ENCODE measurements at places on chromosomes 6 and 20.

DNA sequence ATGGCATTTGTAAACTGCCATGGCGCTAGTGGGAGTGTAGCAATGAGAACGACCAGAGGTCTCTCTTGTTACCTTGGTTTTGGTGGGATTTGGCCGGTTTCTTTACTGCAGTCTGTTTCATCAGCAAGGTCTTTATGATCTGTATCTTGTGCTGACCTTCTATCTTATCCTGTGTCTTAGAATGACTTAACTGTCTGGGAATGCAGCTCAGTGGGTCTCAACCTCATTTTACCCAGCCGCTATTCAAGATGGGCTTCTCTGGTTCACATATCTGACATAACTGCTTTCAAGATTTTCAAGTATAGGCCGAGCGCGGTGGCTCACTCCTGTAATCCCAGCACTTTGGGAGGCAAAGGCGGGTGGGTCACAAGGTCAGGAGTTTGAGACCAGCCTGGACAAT lies 1.9 kb upstream of the SFT2D1 start:
- DNase-seq, result no peak

GRCh38 chr6:138309695-138310094 lies 68.0 kb upstream of the SMIM28 start:
- DNase-seq, result no peak

DNA sequence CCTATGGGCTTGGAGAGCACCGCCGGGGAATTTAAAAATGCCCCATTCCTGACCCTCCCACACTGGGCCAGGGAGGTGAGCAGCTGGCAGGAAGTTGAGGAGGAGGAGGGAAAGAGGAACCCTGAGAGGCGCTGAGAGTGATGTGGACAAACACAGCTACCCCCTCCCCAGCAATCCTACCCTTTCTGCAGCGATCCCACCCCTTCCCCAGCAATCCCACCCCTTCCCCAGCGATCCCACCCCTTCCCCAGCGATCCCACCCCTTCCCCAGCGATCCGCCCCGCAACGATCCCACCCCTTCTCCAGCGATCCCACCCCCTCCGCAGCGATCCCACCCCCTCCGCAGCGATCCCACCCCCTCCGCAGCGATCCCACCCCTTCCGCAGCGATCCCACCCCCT lies 111.6 kb downstream of the SYCP2 start:
- DNase-seq, result no peak

DNA sequence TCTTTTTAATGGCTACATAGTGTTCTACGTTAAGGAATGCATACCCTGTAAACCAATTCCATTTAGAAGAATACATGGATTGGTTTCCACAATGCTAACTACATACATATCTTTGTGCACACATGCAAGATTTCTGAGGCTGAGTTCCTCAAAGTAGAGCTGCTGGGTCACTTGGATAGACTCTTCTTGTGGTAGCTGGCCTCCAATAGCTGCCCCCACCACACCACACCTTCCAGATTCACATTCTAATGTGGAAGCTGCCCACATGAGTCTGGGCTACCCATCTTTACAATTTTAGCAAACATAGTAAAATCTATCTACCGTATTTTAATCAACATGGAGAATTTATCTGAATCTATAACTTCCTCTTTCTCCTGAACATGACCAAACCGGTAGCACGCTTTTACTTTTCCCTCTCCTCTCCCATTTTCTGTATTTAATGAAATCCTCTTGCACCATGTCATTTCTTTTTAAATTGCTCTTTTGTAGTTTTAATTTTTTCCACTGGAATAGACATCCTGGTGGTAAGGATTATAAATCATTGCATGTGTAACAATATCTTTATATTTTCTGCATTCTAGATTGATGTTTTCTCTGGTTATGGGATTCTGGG lies 74.7 kb upstream of the CITED2 start:
- no peak for DNase-seq

- no peak for DNase-seq
These were observed 80.8 kb downstream of the PHACTR2 start for GRCh38 chr6:143758551-143758950.

GRCh38 chr20:50868509-50869495 lies 62.4 kb downstream of the ADNP start:
- DNase-seq, result no peak

GRCh38 chr6:168219804-168220203 lies 99.8 kb downstream of the DACT2 start:
- DNase-seq, result no peak

- DNase-seq, result no peak
These were observed 56.9 kb downstream of the JPH2 start for GRCh38 chr20:44129911-44130718.

DNA sequence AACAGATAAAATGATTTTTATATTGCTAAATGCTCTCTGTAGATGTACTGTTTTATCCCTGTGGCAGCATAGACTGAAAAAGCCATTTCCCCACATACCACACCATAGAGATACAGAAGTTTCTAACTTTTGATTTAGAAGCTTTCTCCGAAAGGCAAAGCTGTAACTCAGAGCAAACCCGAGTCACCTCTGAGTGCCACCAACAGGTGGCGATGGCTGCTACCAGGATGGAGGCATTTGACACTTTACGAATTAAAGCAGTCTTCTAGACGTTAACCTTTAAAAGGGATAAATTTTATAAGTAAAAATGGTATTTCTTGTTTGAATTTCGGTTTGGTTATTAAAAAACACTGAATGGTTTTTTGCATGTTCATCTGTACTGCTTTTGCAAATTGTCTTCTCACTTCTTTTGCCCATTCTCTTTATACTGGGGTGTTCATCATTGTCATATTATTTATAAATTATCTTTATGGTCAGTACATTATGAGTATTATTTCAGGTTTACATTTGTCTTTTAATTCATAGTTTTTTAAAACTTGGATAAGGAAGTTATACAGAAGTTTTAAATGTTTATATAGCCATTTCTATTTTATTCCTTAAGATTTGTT lies 201.0 kb upstream of the CEP162 start:
- no peak for DNase-seq

DNA sequence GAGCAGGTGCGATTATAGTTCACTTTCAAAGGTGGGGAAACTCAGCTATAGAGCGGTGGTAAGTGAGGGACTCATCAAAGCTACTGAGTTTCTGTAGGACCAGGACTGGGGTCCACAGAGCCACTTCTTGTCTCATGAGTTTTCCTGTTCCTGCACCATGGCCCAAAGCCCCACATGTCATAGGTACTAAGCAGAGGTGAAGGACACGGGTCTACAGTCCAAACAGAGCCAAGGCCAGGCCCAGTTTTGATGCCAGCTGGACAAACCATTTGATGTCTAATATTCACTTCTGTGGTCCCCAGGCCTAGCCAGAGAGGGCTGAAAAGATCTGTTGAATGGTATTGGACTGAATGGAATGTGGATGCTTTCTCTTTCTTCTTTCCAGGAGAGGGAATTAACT lies 11.0 kb downstream of the BPIFB6 start:
- DNase-seq, result no peak

- DNase-seq, result no peak
These were observed 126.8 kb upstream of the SLC35B3 start for GRCh38 chr6:8562125-8562524.

GRCh38 chr20:24791953-24792352 lies 157.1 kb upstream of the CST7 start:
- DNase-seq, result no peak

GRCh38 chr6:27293436-27294098 lies 18.5 kb downstream of the POM121L2 start:
- DNase-seq, result no peak

- peak; percentile 6 for DNase-seq
These were observed 50.1 kb upstream of the ASF1A start for GRCh38 chr6:118843685-118844390.

- DNase-seq, result no peak
These were observed 9.9 kb downstream of the PCIF1 start for GRCh38 chr20:45944151-45944964.

GRCh38 chr6:98137391-98137790 lies 697.0 kb upstream of the POU3F2 start:
- no peak for DNase-seq

DNA sequence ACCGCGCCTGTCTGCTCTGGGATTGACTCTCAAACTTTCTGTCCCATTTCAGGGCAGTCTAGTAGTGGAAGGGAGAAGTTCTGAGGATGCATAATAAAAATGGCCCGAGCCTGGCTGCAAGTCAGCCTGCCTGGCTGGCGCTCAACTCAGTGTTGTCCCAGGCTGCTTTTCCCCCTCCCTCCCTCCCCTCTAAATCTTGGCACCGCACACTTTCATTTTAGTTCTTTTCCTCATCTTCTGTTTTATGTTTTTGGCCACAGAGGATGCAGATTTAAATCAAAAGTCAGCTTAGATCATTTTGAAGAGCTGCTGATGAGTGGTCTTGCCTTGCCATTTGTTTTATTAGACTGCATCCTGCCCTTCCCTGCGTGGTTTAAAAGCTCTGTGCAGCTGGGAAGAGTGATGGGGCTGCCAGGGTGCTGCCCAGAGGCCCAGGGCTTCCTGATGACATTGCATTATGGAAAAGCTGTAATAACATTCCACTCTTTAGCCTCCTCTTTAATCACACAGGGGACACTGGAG lies 6.5 kb upstream of the UQCC2 start:
- DNase-seq, result no peak

DNA sequence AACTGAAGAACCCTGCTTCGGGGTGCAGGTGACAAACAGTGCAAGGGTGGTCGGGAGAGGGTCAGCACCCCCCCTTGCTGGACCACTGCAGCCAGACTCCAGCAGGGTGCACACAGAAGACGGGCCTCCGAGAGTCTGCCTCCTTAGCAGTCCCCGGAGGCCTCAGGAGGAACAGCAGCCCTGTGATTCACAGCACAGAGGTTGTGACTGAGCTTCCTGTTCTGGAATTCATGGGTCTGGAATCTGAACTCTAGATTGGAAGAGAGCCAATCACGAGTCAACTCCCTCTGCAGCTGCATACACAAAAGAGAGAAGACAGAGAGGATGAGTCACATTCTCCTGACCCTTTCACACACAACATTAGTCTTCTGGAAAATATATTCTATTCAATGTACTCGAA lies 249.0 kb upstream of the OPRM1 start:
- DNase-seq, result no peak

DNA sequence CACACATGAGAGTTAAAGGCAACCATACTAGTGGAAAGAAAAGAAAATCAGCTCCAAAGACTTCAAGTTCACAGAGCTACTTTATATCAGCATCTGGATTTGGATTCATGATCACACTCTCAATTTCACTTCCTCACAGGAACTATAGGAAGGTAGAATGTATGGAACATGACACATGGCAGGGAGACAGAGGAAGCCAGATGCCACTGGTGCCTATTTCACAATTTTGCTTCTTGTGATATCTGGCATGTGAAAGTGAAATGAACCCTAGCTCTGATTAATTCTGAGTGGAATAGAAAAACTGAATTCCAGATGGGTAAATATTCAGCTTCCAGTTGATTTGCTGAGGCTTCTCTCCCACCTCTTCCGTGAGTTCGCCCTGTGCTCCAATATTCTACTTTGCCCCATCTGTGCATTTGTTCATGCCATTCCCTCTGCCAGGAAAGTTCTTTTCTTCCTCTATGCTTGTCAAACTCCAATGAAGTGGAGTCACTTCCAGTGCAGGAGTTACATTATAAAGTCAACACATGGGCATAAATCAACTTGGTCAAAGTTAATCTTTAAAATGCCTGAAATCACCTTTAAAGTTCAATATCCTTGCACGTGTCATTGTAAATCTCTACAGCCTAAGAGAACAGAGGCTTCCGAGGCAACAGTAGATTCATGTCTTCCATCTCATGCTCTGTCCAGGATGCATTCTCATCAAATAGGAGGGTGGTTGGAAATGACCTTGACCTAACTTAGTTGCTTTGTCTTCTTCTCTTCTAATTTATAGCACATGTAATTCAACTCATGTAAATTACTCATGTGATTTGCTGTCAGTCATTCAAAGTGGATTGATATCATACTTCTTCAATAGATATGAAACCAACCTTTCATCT lies 275.3 kb downstream of the HIVEP2 start:
- DNase-seq, result no peak

DNA sequence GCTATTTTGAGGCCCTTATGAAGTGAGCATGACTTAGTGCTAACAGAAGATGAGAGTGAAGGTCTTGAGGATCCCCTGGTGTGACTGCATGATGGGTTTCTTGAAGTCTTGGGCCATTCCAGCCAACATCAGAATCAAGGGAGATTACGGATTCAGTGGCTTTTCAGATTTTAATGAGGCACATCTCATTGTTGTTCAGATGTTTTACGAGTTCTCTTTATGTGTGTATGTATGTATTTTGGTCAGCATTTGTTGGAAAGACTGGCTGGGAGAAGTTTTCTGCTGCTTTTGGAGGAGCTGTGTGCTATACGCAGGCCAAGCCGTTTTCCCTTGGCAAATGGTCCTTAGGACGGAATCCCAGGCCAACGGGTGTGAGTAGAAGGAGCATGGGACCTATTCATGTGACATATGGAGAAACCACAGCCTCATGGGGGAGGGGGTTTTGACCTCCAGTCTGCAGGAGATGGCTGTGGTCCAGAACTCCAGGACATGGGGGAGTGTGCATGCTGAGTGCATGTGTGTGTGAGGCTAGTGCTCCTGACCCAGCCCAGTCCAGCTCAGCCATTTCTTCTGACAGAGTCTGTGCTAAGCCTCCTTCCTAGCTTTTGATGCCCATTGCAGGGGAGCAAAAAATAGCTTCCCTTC lies 35.3 kb downstream of the CHMP4B start:
- no peak for DNase-seq

DNA sequence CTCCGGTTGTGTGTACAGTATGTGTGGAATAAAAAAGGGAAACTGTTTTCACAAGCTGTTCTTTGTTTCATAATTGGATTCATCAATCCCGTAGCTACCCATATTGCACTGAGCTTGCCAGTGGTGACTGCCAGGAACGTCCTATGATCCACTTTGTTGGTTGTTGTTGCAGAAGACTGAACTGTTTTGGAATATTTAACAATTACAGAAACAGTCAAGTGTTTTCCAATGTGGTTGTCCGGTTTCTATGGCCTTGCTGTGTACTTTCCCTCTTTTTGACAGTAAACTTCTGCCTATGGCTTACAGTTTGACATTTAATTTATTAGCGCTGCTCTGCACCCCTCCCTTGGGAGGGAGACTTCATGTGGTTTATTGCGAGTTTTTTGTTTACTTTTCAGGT lies 141.2 kb downstream of the DTNBP1 start:
- DNase-seq, result no peak

GRCh38 chr6:4287811-4288244 lies 152.5 kb upstream of the ECI2 start:
- no peak for DNase-seq

GRCh38 chr6:99745651-99746050 lies 139.0 kb downstream of the PRDM13 start:
- DNase-seq, result no peak

DNA sequence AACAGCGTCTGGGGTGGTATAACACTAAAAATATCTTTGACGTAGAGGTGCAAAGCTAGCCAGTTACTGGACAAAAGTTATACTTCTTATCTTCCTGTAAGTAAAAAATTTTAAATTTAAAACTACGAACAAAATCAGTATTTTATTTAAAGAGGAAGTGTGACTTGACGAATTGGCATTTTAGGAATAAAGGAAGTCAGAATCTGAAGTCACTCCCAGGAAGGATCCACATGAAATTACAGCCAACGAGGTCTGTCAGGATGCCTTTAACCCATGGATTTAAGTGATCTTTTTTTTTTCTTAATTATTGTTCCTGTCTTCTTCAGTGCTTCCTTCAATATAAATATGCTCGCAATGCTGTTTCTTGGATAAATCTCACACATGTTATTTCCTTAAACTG lies 27.2 kb upstream of the SNX9 start:
- DNase-seq, result no peak
